ENCODE measurements at places on chromosomes 6 and 20.

DNA sequence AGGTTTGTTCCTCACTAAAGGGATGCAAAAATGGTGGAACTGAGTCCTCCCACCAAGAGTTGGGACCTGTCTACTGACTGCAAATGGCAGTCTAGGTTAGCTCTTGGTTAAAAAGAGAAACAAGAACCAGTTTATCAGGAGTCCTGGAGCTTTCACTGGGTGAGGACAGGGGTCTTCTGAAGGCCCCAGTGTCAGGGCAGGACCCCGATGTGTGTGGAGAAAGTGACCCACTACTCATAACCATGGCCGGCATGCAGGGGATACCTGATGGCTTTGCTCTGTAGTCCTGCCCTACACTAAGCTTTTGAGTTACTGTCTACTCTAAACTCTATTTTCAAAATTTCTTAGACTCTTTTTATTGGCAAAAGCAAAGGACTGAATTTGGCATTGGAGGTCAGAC, 220.5 kb downstream of the ANKRD60 start:
- no peak for DNase-seq

- DNase-seq: no peak
Observed at GRCh38 chr6:113057567-113058053, 710.5 kb downstream of the RFPL4B start.

DNA sequence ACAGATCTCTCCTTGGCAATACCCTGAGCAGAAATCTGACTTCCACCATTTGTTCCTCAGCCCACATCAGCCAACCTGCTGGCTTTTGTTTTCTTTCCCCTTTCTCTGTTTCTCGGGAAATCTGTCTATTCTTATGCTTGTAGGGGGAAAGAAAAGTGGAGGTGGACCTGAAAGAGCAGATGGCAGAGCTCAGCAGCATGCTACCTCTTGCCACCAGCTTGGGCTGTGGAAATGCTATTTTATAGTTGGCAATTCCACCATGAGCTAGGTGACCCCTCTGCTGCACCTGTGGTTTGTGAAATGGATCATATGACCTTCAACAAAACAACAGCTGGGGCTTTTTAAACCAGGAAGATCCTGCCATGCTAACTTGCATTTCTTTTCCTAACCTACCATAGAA, 6.8 kb upstream of the SPATS1 start:
- DNase-seq: no peak

DNA sequence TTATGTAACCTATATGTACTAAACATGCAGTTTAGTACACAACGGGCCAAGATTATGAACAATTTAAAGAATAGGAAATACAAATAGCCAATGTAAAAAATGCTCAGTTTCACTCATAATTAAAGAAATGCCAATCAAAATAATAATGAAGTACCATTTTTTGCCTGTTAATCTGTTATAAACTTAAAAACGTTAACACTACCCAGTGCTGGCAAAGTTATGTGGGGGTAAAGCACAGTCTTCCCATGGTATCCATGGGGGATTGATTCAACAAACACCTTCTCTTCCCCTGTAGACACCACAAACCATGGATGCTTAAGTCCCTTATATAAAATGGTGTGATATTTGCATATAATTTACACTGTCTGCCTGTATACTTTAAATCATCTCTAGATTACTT, 205.3 kb upstream of the SIM1 start:
- no peak for DNase-seq
